Aorta (tissue), 5 donors: ENCODE measurements at places on chromosomes 6 and 20. TPM values are rescaled to one million over a fixed set of nuclear protein-coding genes. Genes with fewer than 3 reads are reported as not detected.
A peak's percentile ranks its signal among the peaks of the same experiment; 100 is the strongest.

Gene PRL
- not detected for total RNA-seq

Gene RAET1L
- not detected for total RNA-seq

Gene MYT1
- total RNA-seq = not detected

Gene CLPSL2
- not detected for total RNA-seq

Gene GNRH2
- total RNA-seq = not detected

Gene EEF1E1
- 17.1 TPM for total RNA-seq

Gene BNIP5
- not detected for total RNA-seq

DNA sequence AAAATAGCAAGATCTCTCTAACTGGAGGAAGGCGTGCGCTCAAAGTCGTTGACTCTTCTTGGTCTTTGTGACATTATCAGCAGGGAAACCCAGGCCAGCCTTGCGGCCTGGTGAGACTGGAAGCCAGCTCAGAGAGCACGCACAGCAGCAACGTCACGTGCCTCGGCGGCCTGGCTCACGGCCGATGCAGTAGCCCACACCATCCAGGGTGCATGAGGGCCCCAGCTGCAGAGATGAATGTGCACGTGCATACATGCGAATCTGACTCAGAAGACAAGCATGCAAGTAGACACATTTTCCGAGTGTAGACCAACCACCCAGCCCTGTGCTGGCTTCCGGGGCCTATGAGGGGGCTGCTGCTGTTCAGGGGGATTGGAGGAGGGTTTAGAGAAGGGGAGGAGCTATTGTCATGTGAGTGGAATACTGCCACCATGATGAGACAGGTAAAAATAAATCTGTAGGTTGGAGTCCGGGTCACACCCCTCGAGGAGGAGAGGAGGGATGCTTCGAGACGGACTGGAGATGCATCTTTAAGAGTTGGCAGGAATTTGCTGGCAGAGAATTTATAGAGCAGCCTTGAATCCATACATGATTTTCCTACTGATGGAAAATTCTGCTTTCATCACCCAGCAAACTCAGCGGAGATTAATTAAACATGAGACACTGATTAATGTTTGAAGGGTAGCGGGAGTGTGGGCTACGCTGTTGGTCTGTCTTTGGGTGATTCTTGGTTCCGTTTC is 388.2 kb downstream of the CDH4 start:
- DNase-seq = no peak

- no peak for DNase-seq
Measured at GRCh38 chr6:2147766-2148448, 97.5 kb downstream of the GMDS start.

GRCh38 chr20:49384437-49385434 is 97.7 kb downstream of the KCNB1 start:
- DNase-seq = peak; percentile 75

DNA sequence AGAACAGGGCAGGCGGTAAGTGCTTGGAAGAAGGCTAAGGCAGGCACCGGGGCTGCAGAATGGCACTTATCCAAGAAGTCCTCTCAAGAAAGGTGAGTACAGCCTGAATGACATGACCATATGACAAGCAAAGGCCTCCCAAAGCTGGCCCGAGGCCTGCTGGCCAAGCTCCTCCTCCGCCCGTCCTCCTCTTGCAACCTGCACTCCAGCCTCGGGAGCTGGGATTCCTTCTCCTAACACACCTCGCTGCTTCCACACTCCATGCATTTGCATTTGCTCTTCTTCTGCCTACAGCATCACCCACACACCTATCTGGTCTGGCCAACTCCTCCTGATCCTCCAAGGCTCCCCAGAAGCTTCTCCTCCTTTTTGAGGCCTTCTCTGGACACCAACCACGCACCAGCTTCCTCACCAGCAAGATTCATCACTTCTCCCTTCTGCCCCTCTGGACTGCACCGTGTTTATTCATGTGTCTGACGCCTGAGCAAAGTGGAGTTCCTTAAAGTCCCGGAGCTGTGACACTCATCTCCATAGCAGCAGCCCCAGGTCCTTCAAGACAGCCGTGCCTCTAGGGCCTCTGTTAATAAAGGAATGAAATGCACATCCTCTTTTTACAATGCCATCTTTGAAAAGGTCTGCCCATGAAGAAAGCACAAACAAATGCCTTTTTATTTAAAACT is 32.3 kb downstream of the CNKSR3 start:
- DNase-seq = peak; percentile 55

DNA sequence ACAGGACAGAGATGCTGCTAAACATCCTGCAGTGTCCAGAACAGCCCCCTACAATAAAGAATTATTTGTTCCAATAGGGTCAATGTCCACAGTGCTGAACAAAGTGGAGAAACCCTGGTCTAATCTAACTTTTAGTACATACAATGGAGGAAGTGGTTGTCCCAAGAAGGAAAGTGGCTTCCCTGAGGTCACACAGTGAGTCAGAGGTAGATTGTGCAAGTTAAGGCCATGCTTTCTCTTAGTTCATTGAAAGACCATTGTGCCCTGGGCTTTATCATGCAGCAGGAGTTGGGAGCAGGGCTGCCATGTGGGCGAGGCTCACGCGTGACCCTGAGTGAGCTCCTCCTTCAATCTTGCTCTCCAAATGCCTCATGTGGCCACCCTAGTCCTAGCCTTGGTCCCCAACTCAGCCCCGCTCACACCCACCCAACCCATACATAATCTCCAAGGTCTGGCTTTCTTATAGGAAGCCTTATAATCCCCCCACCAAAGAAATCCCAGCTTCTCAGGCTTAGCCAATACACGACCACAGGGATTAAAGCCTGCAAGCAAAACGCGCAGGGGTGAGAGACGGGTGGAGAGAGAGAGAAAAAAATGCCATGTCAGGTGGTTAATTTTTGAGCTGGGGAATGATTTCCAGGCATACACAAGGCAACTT is 19.9 kb downstream of the SLC13A3 start:
- DNase-seq = no peak

GRCh38 chr6:50927800-50928199 is 109.1 kb downstream of the TFAP2B start:
- DNase-seq = no peak

DNA sequence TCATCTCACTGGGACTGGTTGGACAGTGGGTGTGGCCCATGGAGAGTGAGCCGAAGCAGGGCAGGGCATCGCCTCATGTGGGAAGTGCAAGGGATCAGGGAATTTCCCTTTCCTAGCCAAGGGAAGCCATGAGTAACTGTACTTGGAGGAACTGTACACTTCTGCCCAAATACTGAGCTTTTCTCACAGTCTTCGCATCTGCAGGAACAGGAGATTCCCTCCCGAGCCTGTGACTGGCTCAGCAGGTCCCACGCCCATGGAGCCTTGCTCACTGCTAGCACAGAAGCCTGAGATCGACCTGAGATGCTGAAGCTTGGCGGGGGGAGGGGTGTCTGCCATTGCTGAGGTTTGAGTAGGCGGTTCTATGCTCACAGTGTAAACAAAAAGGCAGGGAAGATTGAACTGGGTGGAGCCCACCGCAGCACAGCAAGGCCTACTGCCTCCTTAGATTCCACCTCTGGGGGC is 10.4 kb upstream of the CALHM5 start:
- DNase-seq = no peak

- DNase-seq = no peak
Measured at GRCh38 chr20:4569092-4569491, 152.6 kb upstream of the PRND start.

DNA sequence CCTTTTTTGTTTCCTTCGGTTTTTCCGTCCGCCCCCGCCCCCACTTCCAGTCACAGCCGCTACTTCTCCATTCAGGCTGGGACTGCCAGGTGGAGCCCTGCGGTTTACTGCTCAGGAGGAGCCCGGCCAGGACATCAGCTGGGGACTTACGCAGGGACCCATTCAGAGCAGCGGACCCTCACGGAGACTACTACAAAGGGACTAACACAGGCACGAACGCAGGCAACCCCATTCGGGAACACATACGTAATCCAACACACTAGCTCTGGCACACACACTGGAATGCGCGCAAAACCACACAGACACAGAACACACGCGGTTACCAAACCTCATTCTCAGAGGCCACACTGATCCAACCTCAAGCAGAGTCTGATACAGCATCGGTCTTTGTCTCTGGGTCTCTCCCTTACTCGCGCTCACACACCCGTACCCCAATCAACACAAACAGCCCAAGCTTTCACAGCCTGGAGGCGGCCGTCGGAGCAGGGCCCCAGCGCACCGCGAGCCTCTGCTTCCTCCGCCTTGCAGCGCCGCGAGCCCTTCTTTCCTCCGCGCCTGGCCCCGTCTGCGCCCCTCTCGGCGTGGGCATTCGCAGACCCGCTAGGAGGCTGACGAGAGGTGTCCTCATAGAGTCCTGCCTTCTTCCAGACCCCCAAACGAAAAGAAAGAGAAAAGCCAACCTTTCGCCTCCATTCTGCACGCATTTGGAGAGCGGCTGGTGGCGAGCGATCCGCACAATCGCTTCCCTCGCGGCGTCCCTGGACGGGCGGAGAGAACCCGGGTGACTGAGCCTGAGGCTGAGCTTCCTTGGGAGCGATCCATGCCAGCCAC is 1.1 kb upstream of the SLC32A1 start:
- no peak for DNase-seq

GRCh38 chr6:146891615-146892265 is 293.0 kb downstream of the ADGB start:
- no peak for DNase-seq

- peak; percentile 53 for DNase-seq
Measured at GRCh38 chr6:33696548-33697518, 14.7 kb downstream of the UQCC2 start.

DNA sequence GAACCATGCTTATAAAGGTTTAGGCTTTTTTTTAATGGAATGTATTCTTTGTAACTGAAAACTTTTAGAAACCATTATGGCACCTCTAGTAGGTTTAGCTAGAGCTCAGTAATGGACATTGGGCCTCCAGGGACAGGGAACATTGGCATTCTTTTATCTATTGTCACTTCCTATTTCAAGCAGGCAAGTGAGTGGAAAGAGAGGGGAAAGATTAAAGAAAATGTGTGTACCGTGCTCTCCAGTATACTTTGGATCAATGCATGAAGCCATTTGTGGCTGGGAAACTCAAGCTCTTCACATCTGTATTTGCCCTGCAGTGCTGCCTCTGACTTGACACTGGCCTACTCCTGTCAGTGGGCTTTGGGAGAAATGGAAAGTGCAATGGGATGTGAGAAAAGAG is 18.6 kb downstream of the RBM24 start:
- DNase-seq = no peak

DNA sequence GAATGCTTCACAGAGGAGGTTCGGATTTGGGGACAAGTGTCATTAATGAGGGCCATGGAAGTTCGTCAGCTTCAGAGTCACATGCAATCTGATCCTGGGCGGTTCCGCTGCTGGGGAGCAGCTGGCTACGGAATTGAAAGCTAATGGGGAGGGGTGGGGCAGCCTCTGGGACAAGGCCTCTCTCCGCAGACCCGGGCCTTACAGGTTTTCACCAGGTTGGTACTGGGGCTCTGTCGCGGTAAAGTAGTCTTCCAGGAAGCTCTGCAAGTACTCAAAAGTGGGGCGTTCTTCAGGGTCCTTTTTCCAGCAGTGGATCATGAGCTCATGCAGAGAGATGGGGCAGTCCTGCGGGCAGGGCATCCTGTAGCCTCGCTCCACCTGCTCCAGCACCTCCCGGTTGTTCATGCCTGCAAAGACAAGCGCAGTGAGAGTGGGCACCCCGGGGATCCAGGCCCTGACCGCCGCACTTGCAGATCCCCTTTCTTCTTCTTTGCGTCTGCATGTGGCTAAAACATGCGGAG is 55.9 kb upstream of the TRAF3IP2 start:
- no peak for DNase-seq

DNA sequence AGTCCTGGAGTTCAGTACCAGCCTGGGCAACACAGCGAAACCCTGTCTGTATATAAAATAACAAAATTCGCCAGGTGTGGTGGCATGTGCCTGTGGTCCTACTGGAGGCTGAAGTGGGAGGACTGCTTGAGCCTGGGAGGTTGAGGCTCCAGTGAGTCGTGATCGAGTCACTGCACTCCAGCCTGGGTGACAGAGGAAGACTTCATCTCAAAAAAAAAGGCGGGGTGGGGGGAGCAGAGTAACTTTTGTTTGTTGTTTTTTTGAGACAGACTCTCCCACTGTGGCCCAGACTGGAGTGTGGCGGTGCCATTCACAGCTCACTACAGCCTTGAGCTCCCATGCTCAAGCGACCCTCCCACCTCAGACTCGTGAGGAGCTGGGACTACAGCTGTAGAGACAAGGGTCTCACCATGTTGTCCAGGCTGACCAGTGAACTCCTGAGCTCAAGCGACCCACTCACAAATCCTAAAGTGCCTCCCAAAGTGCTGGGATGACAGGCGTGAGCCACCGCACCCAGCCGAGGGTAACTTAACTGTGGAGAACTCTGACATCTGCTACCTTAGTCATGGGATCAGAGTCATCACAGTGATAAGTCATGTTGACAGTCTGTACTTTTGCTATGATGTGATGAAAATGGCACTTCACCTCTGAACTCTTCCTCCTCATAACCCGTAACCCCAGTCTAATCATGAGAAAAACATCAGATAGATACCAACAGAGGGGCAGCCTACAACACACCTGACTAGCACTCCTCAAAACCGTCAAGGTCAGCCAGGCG is 16.5 kb downstream of the PEDS1 start:
- DNase-seq = no peak

DNA sequence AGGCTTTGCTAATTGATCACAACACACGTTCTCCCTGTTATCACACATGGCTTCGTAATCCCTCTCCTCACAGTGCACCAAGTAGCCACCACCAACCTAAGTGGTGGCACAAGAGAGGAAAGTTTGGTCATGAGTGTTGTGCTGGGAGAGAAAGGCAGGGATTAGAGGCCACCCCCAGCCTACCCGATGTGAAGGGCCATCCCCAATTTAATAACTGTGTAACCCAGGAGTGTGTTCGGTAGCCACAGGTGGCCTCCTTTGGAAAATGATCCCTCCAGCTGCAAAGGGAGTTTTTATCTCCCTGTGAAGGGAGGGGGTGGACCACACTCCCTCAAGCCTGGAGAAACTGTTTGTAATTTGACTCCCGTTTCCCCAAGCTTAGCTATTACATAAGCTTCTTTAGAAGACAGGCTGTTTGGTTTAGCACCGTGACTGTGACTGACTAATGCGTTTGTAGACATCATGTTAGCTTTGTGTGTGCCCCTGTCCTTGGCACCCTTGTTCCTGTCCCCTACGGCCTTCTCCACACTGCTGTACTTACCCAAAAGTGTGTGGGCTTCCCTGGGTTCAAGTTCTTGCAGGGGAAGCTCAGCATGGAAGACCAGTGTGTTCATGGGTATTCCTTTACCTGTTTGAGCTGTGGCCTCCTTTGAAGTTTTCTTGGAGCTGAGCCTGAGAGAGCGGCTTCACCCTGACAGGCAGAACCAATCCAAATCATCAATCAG is 20.6 kb downstream of the PPP1R16B start:
- no peak for DNase-seq

DNA sequence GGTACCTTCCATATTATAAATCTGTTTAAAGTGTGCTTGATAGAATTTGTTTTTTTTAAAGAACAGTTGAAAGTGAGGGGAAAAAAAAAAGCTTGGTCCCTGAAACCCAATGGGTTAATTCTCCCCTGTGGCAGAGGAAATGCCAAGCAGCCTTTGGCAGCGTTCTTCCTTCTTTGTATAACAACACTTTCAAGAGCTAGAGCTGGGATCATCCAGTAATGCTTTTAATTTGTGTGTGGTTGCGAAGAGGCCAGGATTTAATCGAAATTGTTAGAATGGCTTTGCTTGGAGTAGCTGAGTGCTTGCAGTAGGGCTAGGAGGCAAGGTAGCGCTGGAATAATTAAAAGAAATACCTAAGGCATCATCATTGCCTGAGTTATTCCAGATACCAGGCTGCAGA is 692.0 kb downstream of the DHX35 start:
- DNase-seq = no peak
